Aorta (tissue), 5 donors: ENCODE measurements at places on chromosomes 16 and 17.

DNA sequence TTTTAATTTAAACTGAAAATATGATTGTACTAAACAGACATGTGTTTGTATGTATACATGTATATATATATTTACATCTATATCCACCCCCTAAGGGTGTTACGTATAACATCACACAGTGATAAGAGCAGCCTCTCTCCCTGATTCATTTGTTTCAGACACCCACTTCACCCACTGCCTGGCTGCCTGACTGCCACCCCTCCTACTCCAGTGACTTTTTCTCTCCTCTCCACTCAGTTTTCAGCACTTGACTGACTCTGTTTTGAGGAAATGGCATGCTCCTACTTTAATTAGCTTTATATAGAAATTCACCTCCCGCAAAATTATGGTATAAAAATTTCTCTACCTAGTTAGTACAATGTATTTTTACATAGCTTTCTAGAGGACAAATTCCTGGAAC lies 20.0 kb downstream of the BFAR start:
- no peak for DNase-seq
- no peak overlapping the region for H3K27ac ChIP-seq
- no peak overlapping the region for H3K4me3 ChIP-seq
- H3K36me3 ChIP-seq, result peaks cover 4% of the 10 kb centered on the region
- no peaks in the 10 kb centered on the region for H3K27me3 ChIP-seq

- no peaks in the 10 kb centered on the region for H3K36me3 ChIP-seq
- no peaks in the 10 kb centered on the region for H3K27me3 ChIP-seq
- no peak overlapping the region for H3K4me3 ChIP-seq
- H3K4me1 ChIP-seq, result no peaks in the 10 kb centered on the region
- peak overlapping the region; percentile 23 for H3K27ac ChIP-seq
Measured at GRCh38 chr17:73770115-73770848, 126.0 kb upstream of the SDK2 start.

DNA sequence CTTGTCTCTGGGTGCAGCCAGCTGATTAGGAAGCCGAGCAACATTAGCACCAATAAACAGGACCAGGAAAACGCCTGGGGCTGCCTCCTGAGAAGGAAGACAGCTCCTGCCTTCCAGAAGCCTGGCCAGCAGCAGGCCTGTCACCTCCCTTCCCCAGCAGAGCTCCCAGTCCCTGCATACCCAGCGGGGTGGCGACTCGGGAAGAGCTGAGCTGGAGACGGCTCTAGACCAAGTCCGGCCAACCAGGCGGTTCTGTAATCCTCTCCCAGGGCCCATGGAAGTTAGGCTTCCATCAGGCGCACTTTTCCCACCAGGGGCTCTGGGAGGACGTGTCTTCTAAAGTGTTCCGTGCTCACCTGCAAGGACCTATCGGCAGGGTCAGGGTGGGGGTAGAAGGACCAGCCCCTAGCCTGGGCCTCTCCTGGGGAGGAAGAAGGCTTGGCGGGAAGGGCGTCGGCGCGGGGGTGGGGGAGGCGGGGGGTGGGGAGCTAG lies 12.0 kb upstream of the CLUH start:
- no peak overlapping the region for H3K4me3 ChIP-seq
- H3K36me3 ChIP-seq, result no peaks in the 10 kb centered on the region
- no peak overlapping the region for H3K27ac ChIP-seq
- no peak for DNase-seq
- H3K4me1 ChIP-seq, result no peaks in the 10 kb centered on the region

GRCh38 chr17:63969278-63969677 lies 3.4 kb downstream of the SCN4A start:
- H3K27ac ChIP-seq, result no peak overlapping the region
- no peaks in the 10 kb centered on the region for H3K4me1 ChIP-seq
- no peaks in the 10 kb centered on the region for H3K36me3 ChIP-seq
- H3K27me3 ChIP-seq, result no peaks in the 10 kb centered on the region
- DNase-seq, result no peak
- no peak overlapping the region for H3K4me3 ChIP-seq

- DNase-seq, result no peak
- no peak overlapping the region for H3K4me3 ChIP-seq
- no peak overlapping the region for H3K27ac ChIP-seq
- H3K4me1 ChIP-seq, result no peaks in the 10 kb centered on the region
- H3K36me3 ChIP-seq, result no peaks in the 10 kb centered on the region
Measured at GRCh38 chr17:52255347-52255746, 96.8 kb upstream of the CA10 start.

DNA sequence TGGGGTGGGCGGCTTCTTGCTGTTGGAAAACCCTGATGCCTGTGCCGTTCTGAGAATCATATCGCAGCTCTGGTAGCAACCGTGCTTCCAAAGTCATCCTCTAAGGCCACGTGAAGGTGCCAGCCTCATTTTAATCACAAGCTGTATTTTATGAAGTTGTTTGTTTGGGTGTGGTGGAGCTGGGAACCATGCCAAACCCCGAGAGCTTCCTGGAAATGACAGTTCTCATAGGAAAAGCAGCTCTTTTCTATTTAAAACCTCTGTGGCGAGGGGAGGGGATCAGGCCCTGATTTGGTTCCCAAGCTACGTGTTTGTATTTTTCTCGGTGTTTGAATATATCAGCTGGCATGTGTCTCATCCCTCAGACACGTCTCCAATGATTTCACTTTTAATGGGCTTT lies 21.7 kb downstream of the KNOP1 start:
- no peaks in the 10 kb centered on the region for H3K27me3 ChIP-seq
- no peak overlapping the region for H3K4me3 ChIP-seq
- H3K4me1 ChIP-seq, result no peaks in the 10 kb centered on the region

- no peak overlapping the region for H3K27ac ChIP-seq
- H3K4me3 ChIP-seq, result no peak overlapping the region
- H3K4me1 ChIP-seq, result no peaks in the 10 kb centered on the region
- no peaks in the 10 kb centered on the region for H3K27me3 ChIP-seq
- peaks cover 2% of the 10 kb centered on the region for H3K36me3 ChIP-seq
Measured at GRCh38 chr16:56787167-56787566, 57.2 kb downstream of the NUP93 start.

GRCh38 chr16:82386761-82387160 lies 216.7 kb upstream of the MPHOSPH6 start:
- no peaks in the 10 kb centered on the region for H3K27me3 ChIP-seq
- no peak for DNase-seq
- no peak overlapping the region for H3K27ac ChIP-seq
- H3K4me1 ChIP-seq, result no peaks in the 10 kb centered on the region
- H3K36me3 ChIP-seq, result no peaks in the 10 kb centered on the region
- no peak overlapping the region for H3K4me3 ChIP-seq

DNA sequence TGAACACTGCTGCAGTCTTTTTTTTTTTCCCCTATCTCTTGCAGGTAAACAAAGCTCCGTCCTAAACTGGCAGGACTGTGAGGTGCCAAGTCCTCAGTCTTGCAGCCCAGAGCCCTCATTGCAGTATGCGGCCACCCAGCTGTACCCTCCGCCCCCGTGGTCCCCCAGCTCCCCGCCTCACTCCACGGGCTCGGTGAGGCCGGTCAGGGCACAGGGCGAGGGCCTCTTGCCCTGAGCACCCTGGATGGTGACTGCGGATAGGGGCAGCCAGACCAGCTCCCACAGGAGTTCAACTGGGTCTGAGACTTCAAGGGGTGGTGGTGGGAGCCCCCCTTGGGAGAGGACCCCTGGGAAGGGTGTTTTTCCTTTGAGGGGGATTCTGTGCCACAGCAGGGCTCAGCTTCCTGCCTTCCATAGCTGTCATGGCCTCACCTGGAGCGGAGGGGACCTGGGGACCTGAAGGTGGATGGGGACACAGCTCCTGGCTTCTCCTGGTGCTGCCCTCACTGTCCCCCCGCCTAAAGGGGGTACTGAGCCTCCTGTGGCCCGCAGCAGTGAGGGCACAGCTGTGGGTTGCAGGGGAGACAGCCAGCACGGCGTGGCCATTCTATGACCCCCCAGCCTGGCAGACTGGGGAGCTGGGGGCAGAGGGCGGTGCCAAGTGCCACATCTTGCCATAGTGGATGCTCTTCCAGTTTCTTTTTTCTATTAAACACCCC lies 13.8 kb downstream of the IL34 start:
- no peak overlapping the region for H3K4me3 ChIP-seq
- H3K27me3 ChIP-seq, result no peaks in the 10 kb centered on the region
- peak; percentile 60 for DNase-seq

DNA sequence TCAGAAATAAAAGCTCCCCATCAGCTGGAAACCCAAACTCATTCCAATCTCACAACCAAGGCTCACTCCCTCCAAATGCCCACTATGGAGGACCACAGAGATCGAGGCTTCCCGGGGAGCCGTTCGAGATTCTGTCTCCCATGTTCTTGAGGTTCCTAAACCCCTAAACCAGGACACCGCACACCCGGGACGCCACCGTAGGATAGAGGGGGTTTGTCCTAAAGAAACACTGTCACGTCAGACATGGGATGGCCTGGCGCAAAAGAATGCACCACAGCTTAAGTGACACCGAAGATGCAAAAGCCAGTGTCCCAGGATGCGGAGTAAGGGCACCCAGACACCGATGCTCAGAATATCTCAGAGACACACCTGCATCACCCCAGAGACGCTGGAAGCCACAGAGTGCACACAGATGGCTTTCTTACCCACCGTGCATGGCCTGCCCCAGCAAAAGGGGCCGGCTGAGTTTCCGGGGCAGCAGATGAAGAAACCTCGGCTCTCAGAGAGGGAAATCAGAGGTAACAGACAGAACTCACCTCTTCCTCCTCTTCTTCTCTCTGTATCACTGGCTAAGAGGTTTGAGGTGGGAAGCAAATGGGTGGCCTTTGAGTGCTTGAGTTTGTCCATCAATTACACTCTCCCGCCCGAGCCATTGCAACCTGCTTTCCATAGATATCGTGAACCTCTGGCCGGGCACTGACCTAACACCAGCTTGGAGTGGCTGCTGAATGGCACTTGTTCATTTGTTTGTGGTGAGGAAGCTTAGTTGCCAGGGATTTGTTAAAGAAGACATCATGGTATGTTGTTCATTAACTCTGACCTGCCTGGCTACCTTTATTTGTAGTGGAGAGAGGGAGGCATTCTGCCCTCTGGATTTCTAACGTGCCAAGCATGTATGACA lies 65.1 kb upstream of the TNRC6C start:
- no peak overlapping the region for H3K27ac ChIP-seq
- peak; percentile 29 for DNase-seq
- no peaks in the 10 kb centered on the region for H3K36me3 ChIP-seq
- H3K27me3 ChIP-seq, result no peaks in the 10 kb centered on the region

- H3K4me3 ChIP-seq, result no peak overlapping the region
- no peaks in the 10 kb centered on the region for H3K27me3 ChIP-seq
- H3K27ac ChIP-seq, result no peak overlapping the region
- DNase-seq, result peak; percentile 59
- H3K4me1 ChIP-seq, result no peaks in the 10 kb centered on the region
Measured at GRCh38 chr17:31416503-31416923, 25.0 kb downstream of the RAB11FIP4 start.

GRCh38 chr17:80393241-80393890 lies 21.6 kb upstream of the ENDOV start:
- H3K27me3 ChIP-seq, result no peaks in the 10 kb centered on the region
- H3K36me3 ChIP-seq, result peaks cover 3% of the 10 kb centered on the region
- H3K4me1 ChIP-seq, result no peaks in the 10 kb centered on the region

DNA sequence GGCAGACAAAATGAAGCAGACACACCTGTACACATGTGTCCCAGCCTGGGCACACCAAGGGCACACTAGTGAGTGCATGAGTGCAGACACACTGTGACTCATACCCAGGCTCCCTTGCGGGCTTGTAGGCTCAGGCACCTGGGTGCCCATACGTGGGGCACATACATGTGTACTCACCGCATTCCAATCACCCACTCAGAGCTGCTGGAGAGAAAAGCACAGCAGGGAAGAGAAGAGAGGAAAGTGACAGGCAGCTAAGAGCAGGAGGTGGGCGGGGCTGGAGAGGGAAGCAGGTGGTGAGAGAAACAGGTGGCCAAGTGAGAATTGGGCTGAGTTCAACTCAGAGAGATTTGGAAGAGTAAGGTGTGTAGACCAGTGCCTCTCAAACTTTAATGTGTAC lies 54.0 kb downstream of the TMEM132E start:
- no peak overlapping the region for H3K27ac ChIP-seq
- no peak for DNase-seq
- no peaks in the 10 kb centered on the region for H3K27me3 ChIP-seq
- no peaks in the 10 kb centered on the region for H3K36me3 ChIP-seq
- no peak overlapping the region for H3K4me3 ChIP-seq
- no peaks in the 10 kb centered on the region for H3K4me1 ChIP-seq

GRCh38 chr16:81625544-81626153 lies 153.4 kb upstream of the PLCG2 start:
- peak; percentile 88 for DNase-seq
- H3K27ac ChIP-seq, result no peak overlapping the region
- no peaks in the 10 kb centered on the region for H3K27me3 ChIP-seq
- no peaks in the 10 kb centered on the region for H3K36me3 ChIP-seq
- no peaks in the 10 kb centered on the region for H3K4me1 ChIP-seq
- no peak overlapping the region for H3K4me3 ChIP-seq

DNA sequence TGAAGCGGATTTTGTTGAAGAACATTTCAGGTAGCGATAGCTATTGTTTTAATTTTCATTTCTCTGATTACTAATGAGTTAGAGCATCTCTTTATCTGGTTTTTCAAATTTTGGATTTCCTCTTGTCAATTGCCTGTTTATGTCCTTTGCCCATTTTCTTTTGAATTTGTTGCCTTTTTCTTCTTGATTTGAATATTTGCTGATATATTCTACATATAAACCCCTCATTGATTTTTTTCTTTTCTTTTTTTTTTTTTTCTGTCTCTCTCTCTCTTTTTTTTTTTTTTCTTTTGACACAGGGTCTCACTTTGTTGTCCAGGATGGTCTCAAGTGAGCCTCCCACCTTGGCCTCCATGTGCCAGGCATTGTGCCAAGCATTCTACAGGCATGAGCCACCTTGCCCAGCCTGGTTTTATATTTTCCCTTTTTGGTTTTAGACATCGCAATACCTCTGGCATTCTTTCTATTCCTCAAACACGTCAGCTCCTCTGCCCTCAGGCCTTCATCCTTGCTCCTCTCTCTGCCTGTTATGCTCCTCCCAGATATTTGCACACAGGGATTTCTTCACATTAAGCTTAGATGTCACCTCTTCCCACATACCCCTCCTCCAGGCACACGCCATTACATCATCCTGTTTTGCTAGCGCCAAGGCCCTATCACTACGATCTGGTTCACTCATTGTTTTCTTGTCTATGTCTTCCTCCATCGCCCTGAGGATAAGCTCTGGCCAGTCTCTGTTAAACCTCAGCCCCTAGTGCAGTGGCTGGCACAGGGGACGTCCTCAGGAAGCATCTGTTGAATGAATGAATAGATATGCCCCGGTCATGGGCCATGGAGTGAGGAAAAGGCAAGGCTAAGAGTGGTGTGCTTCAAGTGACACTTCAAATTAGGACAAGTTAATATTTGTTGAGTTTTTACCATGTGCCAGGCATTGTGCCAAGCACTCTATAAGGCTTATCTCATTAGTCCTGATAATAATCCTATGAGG lies 8.6 kb downstream of the SARM1 start:
- peak; percentile 21 for DNase-seq
- H3K27ac ChIP-seq, result no peak overlapping the region
- H3K4me1 ChIP-seq, result no peaks in the 10 kb centered on the region
- no peak overlapping the region for H3K4me3 ChIP-seq
- no peaks in the 10 kb centered on the region for H3K36me3 ChIP-seq
- H3K27me3 ChIP-seq, result no peaks in the 10 kb centered on the region
